ENCODE measurements at places on chromosomes 7 and 10. TPM values are rescaled to one million over a fixed set of nuclear protein-coding genes. Genes with fewer than 3 reads are reported as not detected.

SLC39A12 gene
- polyA plus RNA-seq: not detected

EPO gene
- polyA plus RNA-seq: 1.8 TPM

VIPR2 gene
- polyA plus RNA-seq: 10.2 TPM

ACSM6 gene
- polyA plus RNA-seq: 0.87 TPM
